ENCODE measurements at places on chromosomes 11 and 22. TPM values are rescaled to one million over a fixed set of nuclear protein-coding genes. Genes with fewer than 3 reads are reported as not detected.

DDI1 gene
- not detected for total RNA-seq

DNA sequence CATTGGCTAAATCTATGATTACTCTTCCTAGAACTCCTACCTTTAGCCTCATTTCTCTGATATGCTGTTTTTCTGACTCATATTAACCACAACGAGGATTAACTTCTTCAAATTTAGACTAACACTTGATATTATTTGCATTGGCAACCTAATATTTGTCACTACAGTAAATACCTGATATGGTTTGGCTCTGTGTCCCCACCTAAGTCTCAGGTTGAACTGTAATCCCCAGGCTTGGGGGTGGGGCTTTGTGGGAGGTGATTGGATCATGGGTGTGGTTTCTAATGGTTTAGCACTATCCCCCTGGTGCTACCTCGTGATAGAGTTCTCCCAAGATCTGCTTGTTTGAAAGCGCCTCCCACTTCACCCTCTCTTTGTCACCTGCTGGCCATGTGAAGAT is 17.1 kb upstream of the MED17 start:
- H3K27me3 ChIP-seq: no peaks in the 10 kb centered on the region
- H3K4me1 ChIP-seq: no peaks in the 10 kb centered on the region
- no peak for DNase-seq
- H3K4me3 ChIP-seq: no peak overlapping the region

- peak overlapping the region; percentile 1 for H3K27ac ChIP-seq
- DNase-seq: no peak
- H3K36me3 ChIP-seq: no peaks in the 10 kb centered on the region
- peaks cover 4% of the 10 kb centered on the region for H3K4me1 ChIP-seq
Observed at GRCh38 chr11:104122011-104122635, 41.8 kb downstream of the PDGFD start.

GRCh38 chr11:22577854-22578253 is 47.8 kb downstream of the FANCF start:
- no peaks in the 10 kb centered on the region for H3K27me3 ChIP-seq
- H3K27ac ChIP-seq: no peak overlapping the region
- DNase-seq: no peak

- no peaks in the 10 kb centered on the region for H3K4me1 ChIP-seq
- DNase-seq: no peak
- no peaks in the 10 kb centered on the region for H3K27me3 ChIP-seq
Observed at GRCh38 chr11:70807195-70807543, 408.8 kb downstream of the CTTN start.

DNA sequence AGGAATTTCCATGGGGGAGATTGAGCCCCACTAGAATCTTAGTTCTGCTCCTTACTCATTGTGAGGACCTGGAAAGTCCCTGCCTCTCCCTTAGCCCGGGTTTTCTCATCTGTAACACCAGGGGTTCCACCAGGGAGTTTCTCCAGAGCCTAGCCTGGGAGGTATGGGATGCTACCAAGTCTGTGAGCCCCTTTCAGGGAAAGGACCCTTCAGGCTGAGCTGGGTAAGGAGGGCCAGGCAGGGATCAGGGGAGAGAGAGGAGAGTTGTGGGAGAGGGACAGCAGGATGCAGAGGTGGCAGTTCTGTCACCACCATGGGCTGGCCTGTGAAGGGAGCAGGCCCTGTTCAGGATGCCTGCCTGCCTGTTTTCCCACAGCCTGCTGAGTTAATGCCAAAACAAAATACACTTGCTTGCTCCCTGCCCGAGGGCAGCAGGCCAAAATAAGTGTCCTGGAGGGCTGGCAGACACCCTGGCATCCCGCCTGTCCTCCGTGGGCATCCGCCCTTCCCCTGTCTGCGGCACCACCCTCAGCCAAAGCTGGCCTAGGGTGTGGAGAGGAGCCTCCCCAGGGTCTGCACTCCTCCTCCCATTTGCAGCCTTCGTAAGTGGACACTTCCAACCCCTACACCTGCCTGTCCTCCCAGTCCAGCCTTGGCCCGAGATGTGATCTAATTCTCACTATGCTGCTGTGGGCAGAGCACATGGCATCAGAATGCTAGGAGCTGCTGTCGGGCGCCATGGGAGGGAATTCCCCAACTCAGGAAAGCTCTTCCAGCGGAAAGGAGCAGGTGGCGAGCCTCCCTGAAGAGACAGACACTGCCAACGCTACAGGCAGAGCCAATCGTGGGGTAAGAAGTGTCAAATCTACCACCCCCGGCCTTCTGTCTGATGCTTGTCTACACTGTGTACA is 5.9 kb upstream of the FCHSD2 start:
- H3K36me3 ChIP-seq: no peaks in the 10 kb centered on the region
- no peak overlapping the region for H3K27ac ChIP-seq
- H3K4me3 ChIP-seq: no peak overlapping the region
- H3K4me1 ChIP-seq: no peaks in the 10 kb centered on the region

- H3K27ac ChIP-seq: no peak overlapping the region
- DNase-seq: no peak
Observed at GRCh38 chr11:456533-456932, 6.5 kb downstream of the PTDSS2 start.

FXYD2 gene
- 14.7 TPM for total RNA-seq
